ENCODE measurements at places on chromosomes 3 and 15.

DNA sequence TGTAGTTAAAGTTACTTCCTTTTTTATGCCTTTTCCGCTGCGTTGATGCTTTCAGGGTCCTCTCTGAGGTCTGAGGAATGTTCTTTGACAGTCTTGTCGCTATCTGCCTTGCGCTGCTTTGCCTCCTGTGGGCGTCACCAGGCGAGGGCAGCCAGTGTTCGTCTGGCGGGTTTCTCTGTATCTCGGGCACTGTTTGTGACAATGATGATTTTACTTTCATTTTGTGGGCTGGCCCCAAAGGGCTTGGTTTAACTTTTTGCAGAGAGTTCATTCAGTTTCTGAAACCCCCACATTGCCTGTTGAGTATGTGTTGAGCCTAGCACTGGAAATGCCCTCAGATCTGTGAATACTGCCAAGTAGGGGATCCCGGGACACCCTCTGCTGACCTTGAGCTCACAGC lies 24.6 kb upstream of the SACM1L start:
- peak; percentile 18 for DNase-seq

GRCh38 chr3:81962396-81962795 lies 201.0 kb upstream of the GBE1 start:
- DNase-seq, result no peak

DNA sequence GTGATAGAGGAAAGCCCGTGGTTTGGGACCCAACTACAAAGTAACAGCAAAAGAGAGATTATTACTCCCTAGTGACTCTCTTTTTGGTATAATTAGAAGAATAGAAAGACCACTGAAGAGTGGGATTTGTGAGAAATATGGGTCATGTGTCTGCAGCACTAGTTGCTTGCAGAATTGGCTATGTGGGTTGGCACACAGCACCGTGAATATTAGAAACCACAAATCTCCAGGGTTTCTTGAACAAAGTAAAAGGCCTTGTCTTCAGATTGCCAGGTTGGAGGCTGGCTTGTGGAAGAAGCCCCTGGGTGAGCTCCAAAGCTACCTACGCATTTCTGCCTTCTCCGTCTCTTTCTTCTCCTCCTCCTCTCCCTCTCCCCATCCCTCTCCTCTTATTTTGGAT lies 177.9 kb upstream of the ICE2 start:
- DNase-seq, result no peak

GRCh38 chr3:8481380-8481779 lies 20.2 kb upstream of the LMCD1 start:
- DNase-seq, result no peak

DNA sequence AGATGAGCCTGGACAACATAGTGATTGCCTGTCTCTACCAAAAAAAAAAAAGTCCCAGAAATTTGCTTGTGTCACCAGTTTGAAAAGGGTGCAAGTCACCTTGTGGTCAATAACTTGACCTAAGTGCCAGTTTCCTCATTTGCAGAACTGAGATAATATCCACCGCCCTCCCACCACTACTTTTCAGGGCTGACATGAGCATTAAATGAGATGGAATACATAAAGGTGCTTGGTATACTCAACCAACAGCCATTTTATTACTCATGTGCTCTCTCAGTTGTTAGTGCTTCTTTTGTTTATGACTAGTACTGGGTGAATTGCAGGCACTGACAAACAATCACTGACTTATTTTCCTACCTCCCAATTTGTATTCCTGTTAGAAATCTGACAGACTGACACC lies 340.5 kb upstream of the SATB1 start:
- DNase-seq, result no peak

- DNase-seq, result no peak
These were observed 12.8 kb upstream of the MAGEF1 start for GRCh38 chr3:184724699-184725098.

- DNase-seq, result no peak
These were observed 245.3 kb downstream of the RPLP1 start for GRCh38 chr15:69697916-69698315.

DNA sequence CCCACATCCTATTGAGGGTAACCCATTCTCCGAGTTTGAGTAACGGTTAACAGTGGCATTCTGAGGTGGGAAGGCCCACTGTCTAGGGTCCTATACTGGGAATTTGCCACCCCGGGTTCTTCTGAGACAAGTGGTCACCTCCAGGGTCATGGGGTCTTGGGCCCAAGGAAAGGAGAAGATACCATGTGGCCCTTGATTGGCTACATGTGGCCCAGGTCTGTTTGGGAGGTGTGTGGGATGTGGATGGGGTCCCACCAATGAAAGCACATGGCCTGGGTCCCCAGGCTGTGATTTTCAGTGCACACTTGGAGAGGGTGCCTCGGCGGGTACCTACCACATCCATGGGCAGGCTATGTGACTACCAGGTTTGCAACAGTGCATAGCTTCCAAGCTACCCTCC lies 214.4 kb downstream of the UBE3A start:
- no peak for DNase-seq

- DNase-seq, result no peak
These were observed 20.9 kb downstream of the TRPM1 start for GRCh38 chr15:31080591-31081014.

GRCh38 chr3:10747341-10747740 lies 68.7 kb upstream of the SLC6A11 start:
- DNase-seq, result no peak

DNA sequence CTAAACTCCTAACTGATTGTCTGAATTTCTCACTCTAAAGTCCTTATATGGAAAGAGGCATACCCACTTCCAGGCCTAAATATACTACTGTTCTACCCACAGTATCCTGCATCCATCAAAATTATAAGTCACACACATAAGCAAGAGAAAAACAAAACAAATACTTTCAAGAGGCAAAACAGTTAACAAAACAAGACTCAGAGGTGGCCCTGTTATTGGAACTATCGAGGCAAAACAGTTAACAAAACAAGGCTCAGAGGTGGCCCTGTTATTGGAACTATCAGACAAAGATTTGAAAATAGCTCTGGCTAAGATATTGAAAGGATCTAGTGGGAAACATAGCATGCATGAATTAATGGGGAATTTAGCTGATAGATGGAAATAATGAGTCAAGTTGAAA lies 224.2 kb upstream of the CGNL1 start:
- DNase-seq, result no peak

DNA sequence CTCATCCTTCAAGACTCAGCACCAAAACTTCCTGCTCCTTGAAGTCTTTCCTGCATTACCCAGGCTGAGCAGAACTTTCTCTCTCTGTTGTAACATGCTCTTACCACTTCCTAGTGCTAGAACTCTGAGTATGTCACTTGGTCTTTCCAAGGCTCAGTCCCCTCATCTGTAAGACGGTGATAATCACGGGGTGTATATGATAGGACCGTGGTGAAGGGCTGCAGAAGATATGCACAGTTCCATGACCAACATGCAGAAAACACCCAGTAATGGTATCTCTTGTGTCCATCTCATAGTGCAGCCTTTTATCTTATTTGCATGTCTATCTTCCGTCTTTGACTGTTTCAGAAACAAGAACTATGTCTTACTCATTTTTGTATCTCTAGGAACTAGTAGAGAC lies 154.5 kb downstream of the ZNF621 start:
- DNase-seq, result no peak

DNA sequence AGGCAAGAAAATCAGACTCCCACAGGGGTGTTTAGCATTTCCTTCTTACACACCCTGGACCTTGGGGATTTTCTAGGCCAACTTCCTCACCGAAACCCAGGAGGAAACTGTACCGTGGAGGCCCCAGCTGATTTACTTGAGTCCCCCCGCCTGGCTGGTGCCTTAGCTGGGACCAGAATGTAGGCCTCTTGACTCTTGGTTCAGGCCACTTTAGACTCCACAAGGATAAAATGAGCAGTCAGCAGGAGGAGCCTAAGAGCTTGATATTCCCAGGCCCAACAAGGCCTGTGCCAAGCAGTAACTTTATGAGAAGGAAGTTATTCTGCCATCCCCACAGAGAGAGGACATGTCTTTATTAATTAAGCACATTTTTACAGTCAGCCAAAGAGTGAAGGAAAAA lies 4.6 kb upstream of the APBA2 start:
- no peak for DNase-seq

GRCh38 chr3:6099458-6100075 lies 761.3 kb upstream of the GRM7 start:
- DNase-seq, result no peak

- no peak for DNase-seq
These were observed 33.8 kb downstream of the FAIM start for GRCh38 chr3:138642226-138642926.

DNA sequence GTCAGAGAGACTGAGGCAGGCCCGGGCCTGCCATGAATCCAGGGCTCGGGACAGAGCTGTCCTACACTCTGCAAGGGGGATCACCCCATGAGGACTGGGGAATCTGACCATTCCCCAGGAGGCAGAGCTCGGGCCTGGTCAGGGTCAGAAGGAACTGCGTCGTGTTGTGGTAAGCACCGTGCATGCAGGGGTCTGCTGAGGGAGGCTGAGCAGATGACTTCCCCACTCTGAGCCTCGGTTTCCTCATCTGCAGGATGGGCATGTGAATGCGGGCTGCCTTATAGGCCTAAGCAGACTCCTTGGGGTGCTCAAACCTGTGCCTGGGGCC lies 61.6 kb upstream of the IQSEC1 start:
- no peak for DNase-seq

GRCh38 chr15:78077053-78077870 lies at the start of gene TBC1D2B:
TSS of gene TBC1D2B (minus strand) at chr15:78077711. CDS start at chr15:78077652, 59 bp downstream.
- no peak for DNase-seq

DNA sequence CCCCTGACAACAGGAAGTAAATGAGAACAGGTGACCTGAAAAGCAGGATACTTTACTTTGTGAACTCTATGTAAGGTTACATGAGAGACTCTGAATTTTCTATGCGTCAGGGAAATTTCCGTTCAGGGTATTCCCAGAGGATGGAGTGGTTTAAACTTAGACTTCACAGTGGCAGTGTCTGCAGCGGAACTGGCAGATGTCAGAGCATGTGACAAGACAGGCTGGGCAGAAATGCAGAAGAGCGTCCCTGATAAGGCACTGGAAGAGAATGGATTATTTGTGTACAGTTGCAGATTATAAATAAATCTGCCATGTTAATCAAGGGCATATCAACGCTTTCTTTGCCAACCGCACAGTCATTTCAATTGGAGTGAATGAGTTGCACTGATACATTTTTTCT lies 598.4 kb upstream of the ZNF717 start:
- no peak for DNase-seq

DNA sequence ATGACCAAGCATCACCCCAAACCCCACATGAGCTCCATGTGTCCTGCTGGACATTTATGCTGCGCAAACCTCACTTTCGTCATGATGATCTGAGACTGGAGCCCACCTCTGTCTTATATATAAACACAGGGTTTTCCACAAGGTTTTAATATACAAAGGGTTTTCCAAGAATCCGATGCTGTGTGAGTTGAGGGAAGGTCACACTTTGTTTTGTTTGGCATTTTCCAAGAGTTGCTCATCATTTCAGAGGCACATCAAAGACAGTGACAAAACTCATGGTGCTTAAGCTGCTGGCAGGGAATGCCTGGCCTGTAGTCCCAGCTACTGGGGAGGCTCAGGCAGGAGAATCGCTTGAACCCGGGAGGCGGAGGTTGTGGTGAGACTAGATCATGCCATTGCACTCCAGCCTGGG lies 20.0 kb downstream of the EFCC1 start:
- DNase-seq, result peak; percentile 24

DNA sequence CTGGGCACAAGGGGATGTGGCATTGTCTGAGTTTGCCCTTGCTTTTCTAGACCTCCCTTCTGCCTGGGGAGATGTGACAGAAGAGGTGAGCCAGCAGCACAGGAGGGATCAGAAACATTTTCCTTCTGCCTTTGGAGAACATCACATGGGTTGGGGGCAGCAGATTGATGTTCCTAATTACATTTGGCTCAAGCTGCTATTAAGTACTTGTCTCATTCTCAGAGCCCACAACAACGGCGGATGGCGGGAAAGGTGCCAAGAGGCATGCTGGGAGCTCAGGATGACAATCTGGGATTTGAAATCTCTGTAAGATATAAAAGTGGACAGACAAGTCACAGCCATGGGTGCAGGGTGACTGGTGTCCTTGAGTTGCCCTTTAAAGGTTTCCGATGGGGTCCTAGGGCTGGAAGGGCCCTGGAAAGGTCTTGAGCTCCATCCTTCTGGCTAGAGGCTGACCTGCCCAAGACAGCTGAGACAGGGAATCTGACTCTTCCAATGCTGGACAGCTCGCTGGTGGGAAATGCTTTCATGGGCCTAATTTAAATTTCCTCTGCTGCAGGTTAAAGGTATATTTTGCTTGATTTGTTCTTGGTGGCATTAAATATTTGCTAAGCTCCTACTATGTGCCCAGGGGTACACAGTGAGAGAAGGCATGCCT lies 2.4 kb upstream of the CORO2B start:
- DNase-seq, result no peak

GRCh38 chr3:143529018-143529478 lies 319.2 kb downstream of the SLC9A9 start:
- DNase-seq, result no peak

DNA sequence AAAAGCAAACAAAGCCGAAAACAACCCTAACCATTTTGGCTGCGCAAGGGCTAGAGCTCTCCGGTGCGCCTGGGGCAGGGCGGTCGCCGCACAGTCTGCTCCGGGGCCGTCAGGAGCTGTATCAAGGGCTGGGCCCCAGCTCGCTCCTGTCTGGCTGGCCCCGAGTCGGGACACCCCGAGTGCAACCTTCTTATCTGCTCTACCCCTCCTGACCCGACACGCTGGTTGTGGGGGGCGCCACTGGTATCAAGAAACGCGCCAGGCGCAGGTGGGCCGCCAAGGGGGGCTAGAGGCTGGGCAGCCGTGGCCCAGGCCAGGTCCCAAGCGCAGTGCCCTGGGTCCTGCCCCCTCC lies 36.0 kb downstream of the NR2F2 start:
- no peak for DNase-seq

- no peak for DNase-seq
These were observed 342.9 kb downstream of the CNTN3 start for GRCh38 chr3:74271541-74271940.

GRCh38 chr3:193641440-193641775 lies 48.4 kb downstream of the OPA1 start:
- DNase-seq, result no peak

- peak; percentile 40 for DNase-seq
These were observed 27.8 kb downstream of the CHP1 start for GRCh38 chr15:41258750-41259471.

GRCh38 chr3:134542287-134542958 lies 56.6 kb downstream of the CEP63 start:
- DNase-seq, result no peak

- DNase-seq, result no peak
These were observed 165.2 kb downstream of the MECOM start for GRCh38 chr3:169498336-169498735.

GRCh38 chr15:65623103-65623502 lies 1.4 kb downstream of the SLC24A1 start:
- no peak for DNase-seq

- DNase-seq, result no peak
These were observed 656.6 kb upstream of the GOLIM4 start for GRCh38 chr3:168752339-168752738.

Data from HepG2 (cell line).